ENCODE measurements at places on chromosomes 6 and 20.
A peak's percentile ranks its signal among the peaks of the same experiment; 100 is the strongest.

DNA sequence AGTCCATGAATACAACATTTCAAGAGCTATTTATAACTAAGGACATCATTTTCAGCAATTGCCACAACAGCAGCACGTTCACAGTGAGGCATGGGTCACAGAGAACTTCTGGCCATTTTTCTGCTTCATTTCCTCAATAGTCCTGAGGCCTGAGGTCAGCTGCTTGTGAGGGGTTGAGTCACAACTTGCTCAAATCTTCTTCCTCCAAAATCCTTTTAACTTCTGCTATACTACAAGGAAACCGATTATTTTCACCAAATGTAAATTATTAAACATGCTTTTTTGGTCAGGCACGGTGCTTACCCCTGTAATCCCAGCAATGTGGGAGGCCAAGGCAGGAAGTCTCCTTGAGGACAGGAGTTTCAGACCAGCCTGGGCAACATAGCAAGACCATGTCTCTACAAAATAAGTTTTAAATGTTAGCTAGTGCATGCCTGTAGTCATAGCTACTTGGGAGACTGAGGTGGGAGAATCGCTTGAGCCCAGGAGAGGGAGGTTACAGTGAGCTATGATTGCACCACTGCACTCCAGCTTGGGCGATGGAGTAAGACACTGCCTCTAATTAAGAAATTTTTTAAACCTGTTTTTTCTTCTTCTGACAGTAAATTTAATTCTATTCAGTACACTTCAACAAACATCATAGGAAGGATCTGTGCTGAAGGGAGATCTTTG is 11.1 kb upstream of the SLC16A10 start:
- DNase-seq: no peak

- DNase-seq: no peak
Measured at GRCh38 chr6:161736781-161737292, 463.0 kb upstream of the AGPAT4 start.

DNA sequence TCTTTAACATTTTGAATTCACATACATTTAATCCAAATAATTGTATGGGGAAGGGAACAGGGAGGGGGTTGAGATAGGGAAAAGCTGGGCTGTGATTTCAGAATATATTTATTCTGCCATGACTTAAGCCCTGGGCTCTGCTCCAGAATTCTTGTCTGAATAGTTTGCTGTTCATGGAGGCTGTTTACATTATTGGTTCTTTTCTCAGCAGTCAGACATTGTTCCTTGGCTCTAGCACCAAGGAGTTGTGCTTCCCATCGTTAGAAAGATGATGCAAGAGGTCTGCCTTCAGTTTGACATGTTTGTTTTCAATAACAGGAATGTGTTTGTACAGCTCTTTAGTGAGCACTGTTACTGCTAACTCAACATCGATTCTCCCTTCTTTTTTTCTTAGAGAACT is 198.8 kb upstream of the CDYL start:
- no peak for DNase-seq

DNA sequence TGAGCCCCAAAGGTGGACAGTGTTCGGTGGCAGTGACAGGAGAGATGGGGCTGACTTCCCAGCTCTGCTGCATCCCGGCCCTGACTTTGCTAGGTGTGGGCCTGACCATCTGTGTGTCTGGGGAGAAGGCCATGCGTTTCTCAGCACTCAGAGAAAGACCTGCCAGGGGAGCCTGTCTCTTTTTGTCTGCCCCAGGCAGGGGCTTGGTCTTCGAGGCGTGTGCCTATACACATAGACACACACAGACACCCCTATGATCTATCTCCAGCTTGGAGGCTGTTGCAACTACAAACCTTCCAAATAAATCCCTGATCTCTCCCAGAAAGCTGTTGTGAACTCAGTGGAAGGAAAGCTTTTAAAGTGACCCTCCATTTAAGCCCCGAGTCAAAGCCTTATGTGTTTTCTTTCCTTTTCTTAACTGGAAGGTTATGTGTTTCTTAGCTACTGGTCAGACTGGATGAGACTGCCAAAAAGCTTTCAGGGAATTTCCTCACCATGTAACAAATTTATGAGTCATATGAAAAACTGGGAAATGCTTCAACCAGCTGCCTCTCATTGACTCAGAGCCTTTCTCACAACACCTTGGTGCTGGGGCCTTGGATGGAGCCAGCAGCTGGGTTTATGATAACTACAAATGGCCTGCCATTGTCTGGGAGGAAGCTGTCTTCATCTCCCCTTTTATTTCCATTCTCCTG is 102.6 kb downstream of the CDC5L start:
- DNase-seq: no peak

DNA sequence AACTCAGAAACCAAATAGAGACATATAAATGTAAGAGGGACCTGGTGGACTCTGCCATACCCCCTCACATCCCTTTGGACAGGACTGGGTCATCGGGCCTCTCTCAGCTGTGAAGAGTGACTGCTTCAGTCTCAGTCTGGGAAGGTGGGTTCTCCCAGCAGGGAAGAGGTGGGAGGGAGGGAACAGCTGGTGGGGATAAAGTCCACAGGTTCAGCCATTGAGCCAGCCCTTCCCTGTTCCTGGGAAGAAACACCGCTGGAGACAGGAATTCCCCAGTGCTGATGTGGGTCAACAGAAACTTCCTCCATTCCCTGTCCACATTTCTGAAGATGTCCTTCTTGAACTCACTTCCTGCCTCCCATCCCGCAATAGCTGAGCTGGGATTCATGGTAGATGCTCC is 209.2 kb upstream of the PMEPA1 start:
- DNase-seq: no peak

DNA sequence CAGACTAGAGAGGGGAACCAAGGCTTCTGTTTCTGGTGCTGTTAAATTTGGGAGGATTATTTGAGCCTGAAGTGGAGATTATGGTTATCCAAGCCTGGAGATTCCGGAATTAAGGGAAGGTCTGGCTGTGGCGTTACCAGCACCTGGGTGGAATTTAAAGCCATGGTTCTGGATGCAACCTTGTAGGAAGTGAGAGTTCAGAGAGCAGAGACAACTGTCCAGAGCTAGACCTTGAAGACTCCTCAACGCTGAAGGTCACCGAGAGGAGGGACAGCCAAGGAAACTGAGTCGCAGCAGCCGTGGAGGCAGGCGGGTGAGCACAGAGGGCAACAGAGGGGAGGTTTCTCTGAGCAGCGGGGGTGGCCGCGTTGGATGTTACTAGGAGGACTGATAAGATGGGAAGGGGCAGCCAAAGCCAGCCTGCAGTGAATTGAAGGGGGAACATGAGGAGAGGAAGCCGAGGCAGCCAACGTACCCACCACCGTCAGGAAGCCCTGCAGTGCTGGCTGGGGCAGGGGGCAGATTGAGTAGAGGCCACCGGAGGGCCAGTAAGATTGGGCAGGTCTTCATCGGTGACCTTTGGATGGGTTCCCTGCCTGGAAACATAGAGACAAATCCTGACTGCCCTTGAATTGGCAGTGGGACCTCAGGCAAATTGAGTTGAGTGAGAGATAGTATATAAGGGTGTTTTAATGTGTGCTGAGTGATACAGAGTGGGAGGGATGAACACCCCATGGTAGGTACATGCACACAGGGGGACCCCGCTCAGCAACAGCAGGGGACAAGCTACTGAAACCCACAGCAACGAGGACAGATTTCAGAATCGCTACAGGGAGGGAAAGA is 90.3 kb downstream of the SNX5 start:
- no peak for DNase-seq

DNA sequence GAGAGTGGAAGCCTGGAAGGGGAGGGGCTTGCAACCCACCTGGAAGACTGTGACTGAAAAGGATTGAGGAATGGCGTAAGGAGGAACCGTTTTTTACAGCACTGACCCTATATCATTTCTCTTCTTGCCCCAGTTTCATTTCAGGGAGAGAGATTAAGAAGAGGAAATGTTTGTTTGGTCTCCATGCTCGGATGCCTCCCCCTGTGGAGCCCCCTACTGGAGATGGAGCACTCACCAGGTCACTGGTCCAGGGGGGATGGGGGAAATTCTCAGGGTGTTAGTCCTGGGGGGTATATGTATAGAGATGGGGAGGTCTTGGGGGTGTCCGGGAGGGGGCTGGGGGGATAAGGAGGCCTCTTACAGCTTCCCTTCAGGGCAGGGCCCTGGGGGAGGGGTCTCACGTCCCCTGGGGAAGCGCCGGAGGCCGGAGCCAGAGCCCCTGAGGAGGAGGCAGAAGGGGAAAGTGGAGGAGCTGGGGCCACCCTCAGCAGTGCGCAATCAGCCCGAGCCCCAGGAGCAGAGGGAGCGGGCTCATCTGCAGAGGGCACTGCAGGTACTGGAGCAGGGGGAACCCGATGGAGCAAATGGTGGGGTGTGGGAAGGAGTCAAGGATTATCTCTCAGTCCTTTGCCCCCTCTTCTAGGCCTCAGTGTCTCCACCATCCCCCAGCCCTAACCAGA is 3.2 kb downstream of the CUTA start:
- DNase-seq: no peak

DNA sequence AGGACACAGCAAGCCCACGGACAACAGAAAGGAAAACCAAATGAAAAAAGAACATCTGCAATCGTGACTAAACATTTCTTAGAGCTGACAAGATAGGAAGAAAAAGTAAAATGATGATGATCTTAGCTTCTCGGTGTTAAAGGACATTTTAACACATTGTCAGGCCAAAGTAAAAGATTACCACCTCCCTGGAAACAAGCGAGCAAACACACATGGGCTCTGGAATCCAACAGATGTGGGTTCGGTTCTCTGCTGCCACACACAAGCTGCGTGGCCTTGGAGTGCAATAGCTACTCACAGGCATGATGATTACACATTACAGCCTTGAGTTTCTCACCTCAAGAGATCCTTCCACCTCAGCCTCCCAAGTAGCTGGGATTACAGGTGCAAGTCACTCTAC is 7.5 kb upstream of the AAR2 start:
- no peak for DNase-seq

GRCh38 chr6:157668009-157668401 is 155.0 kb upstream of the SNX9 start:
- no peak for DNase-seq

DNA sequence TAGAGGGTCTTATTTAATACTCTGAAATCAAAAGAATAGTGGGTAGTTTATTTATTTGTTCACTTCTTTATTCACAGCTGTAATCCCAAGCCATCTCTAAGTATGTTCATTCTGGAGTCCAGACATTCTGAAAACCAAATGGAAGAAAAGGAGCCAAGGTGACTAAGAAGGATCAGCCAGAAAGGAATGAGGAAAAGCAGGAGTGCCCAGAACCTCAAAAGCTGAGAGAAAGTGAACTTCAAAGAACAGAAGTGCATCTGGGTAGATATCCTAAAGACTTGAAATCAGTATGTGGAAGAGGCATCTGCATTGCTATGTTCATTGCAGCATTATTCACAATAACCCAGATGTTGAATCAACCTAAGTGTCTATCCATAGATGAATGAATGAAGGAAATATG is 94.8 kb downstream of the VIP start:
- DNase-seq: no peak

DNA sequence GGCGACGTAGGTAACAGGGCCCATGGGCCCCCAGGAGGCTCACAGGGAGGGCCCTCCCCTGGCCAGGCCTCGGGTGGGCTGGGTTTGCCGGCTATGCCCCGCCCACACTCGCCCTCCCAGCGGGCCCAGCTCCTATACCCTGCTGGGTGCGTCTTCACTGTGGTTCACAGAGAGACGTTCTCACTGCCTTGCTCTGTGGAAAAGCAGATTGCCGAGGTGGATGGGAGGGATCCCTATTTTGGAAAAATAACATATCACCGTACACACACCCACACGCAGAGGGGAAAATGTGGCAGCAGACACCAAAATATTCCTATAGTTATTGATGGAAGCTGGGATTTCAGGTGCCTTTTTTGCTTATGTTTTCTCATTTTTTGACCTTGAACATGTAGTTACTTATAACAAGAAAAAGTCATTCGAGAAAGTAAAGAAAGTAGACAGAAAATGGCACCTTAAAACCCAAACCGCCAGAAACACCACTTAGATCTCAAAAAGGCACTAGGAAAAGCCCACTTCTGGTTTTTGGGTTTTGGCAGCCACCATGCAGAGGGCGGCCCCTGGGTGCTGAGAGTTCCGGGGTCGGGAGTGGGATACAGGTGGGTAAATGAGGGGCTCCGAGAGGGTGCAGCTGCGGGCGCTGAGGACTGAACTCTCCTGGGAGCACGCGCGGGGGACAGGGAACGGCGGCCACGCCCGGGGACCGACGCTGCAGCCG is 49.4 kb downstream of the TMEM242 start:
- peak; percentile 55 for DNase-seq

- no peak for DNase-seq
Measured at GRCh38 chr6:22801831-22802230, 232.5 kb downstream of the HDGFL1 start.

DNA sequence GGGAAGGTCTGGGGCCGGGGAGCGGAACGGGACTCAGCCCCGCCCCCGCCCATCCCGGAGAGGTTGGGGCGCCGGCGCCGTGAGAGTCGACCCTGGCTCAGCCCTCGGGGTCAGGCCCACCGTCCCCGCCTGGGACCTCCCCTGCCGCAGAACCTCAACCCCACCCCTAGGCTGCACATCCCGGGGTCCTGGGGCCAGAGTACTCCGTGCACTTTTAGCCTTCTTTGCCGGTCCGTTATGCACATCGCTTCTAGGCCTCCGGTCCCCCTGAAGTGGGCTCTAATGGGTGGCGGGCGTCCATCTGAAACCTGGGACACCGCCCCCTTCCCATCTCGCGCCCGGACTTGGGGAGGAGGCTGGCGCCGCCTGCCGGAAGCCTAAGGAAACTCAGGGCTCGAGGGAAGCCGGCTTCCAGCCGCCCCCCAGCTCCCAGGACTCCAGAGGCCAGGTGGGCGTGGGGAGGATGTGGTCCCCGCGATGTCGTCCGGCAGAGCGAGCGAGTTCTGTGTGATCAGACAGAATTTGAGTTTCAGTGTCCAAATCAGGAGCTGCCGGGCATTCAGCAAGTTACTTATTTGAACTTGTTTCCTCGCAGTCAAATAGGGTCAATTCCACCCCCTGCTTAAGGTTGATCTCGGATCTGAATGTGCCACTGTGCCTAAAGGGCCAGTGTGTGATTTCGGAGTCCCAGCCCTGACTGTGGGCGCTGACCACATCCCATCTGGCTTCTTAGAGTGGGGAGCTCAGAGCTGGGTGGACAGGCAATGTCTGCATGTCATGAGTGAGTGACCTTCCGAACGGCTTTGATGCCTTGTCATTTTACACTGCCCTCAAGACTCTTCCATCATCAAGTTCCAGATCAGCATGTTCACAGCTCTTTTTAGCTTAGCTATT is 47.6 kb downstream of the CPXM1 start:
- DNase-seq: peak; percentile 30

DNA sequence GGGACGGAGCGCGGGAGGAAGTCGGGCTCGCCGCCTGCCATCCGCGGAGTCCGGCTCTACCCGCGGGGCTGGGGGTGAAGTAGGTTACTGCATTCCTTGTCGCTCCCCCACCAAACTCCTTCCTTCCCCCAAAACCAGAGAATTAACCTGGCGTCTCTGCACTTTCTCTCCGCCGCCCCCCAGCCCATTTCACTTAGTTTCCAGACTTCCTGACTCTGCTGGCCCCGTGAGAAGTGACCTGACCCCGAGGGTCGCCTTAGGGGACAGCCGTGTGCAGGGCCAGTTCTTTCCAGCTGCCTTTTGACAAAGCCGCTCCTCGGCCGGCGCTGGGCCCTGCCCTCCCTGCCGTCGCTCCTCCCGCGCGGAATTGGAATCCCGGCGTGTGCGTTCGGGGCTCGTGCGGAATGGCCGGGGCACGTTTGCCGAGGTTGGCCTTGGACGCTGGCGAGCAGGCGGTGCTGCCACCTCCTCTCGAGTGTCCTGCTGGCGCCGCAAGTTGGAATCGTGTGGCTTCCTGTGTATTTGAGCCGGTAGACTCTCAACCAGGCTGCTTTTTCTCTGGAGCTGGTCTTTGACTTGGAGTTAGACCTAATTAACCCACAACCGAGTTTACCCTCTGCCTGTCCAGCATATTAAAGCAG is 650 bp downstream of the DCBLD1 start:
- DNase-seq: no peak

GRCh38 chr20:10114598-10114997 is 79.8 kb downstream of the ANKEF1 start:
- DNase-seq: no peak
